Cardiac septum (tissue), 1 donor: ENCODE measurements at places on chromosomes 16 and 17. TPM values are rescaled to one million over a fixed set of nuclear protein-coding genes. Genes with fewer than 3 reads are reported as not detected.

GRCh38 chr16:54533856-54534490 is 247.4 kb upstream of the IRX3 start:
- DNase-seq, result no peak

- DNase-seq, result no peak
Measured at GRCh38 chr17:9436630-9437029, 139.0 kb downstream of the STX8 start.

GRCh38 chr16:1907226-1907860 is 10.9 kb downstream of the HS3ST6 start:
- DNase-seq, result no peak

GRCh38 chr17:64345689-64346376 is 44.8 kb downstream of the PECAM1 start:
- peak; percentile 74 for DNase-seq

GRCh38 chr16:55369151-55369550 is 45.1 kb downstream of the IRX6 start:
- no peak for DNase-seq

GRCh38 chr17:77718669-77718961 is 239.9 kb upstream of the TNRC6C start:
- DNase-seq, result no peak

The KRTAP4-3 gene
- total RNA-seq, result not detected

DNA sequence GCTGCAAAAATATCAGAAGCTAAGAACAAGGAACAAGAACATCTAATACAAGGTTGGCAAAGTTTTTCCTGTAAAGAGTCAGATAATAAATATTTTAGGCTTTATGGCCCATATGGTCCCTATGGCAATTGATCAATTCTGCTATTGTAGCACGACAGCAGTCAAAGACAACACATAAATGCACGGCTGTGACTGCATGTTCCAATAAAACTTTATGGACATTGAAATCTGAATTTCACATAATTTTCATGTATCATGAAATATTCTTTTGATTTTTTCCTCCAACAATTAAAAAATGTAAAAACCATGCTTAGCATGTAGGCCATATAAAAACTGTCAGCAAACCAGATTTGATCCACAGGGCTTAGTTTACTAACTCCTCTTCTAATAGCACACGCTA is 10.5 kb upstream of the RNF43 start:
- no peak for DNase-seq

- DNase-seq, result no peak
Measured at GRCh38 chr16:29915590-29916247, 10.3 kb downstream of the KCTD13 start.

The KRT20 gene
- not detected for total RNA-seq

DNA sequence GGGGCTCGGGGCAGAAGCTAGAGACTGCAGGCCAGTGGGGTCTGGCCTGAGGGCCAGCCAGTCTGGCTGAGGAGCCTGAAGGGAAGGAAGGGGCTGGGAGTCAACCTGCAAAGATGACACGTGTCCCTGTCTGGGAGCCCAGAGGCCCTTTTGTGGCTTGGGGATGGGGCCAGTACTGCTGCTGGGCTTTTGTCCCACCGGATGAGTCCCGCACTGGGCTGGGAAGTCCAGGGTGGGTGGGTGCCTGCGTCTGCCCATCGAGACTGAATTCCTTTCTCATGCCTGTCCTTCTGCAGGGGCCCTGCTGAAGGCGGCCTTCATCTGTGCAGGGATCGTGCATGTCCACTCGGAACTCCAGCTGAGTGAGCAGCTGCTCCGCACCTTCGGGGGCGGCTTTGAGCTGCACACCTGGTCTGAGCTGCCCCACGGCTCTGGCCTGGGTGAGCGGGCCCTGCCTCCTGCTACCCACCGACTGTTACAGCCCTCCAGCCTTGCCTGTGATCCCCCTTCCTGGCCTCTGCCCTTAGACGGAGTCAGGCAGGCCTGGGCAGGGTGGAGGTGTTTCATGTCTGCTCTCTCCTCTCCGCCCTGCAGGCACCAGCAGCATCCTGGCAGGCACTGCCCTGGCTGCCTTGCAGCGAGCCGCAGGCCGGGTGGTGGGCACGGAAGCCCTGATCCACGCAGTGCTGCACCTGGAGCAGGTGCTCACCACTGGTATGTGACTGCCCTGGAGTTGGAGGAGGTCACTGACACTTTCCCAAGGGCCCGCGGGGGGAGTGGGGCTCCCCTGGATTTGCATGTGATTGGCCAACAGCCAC is 20.9 kb downstream of the FCSK start:
- no peak for DNase-seq

- DNase-seq, result peak; percentile 36
Measured at GRCh38 chr16:23319861-23320615, 17.9 kb downstream of the SCNN1B start.

GRCh38 chr16:88602091-88602490 is 31.9 kb downstream of the ZC3H18 start:
- no peak for DNase-seq

DNA sequence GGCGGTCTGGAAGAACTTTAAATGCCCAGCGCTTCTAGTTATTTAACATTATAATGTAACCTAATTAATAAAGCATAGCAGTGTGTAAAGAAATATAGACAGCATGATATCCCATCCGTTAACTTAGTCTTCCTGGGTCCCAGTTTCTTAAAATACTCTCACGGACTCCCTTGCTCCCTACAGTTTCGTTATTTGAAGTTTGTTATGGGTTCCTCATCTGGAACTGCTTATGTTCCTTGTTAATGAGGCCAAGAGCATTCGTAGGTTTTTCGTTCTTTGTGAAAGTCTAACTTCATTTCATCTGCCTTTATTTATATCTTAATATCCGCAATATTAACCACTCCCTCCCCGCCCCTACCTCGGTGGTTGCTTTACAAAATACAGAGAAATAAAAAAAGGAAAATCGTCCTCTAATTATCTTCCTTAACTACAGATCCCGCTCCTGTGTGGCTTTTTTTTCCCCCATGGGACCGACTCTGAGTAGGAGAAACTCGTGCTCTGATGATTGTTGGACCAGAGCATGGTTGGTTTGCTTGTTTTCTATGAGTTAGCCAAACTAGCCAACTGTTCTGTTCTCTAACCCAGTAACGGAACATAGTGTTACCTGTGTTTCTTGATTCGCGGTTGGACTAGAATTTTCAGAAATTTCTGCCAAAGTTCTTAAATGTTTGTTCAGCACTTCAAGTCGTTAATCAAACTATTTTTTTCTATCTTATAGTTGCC is 863 bp downstream of the ADPRM start:
- DNase-seq, result no peak

GRCh38 chr16:86403085-86403484 is 107.2 kb upstream of the FOXF1 start:
- DNase-seq, result no peak

DNA sequence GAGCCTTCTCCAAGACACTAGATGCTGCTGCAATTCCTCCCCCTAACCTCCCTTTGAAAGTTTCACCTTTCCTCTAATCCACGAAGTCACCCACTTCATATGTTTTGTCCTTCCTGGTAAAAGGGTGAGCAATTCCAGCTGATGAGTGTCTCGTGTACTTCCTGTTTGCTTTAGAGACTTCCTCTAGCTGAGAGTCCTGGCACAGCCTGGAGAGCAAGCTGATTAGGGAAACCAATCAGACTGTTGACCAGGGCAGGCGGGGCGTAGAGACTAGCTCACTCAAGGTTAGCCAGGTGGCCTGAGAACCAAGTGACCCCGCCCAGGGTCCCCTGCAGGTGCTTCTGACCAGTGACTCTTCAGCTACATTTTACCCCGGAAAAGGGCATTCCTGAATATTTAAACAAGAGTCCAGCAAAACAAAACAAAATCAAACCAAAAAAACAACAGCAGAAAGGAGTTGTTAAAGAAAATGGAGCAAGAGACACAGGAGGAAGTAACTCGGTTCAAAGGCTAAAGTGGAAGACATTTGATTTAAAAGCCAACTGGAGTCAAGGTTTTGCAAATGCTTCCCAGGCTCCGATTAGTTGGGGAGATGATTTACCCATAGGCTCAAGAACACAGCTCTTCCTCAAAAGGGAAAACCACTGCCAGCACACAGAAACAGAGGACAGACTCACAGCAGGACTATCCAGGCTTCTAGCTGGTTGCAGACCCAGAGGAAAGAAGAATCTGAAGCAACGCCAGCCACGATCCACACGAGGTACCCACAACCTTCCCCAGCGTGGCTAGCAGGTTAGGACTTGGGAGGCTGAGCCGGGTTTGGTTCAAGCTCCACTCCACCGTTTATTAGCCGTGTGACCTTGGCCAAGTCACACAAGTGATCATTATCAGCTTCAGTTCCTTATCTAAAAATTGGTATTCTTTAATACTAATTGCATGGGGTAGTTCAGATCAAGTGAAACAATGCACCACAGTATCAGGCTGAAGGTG is 13.4 kb downstream of the HSPB9 start:
- peak; percentile 82 for DNase-seq

DNA sequence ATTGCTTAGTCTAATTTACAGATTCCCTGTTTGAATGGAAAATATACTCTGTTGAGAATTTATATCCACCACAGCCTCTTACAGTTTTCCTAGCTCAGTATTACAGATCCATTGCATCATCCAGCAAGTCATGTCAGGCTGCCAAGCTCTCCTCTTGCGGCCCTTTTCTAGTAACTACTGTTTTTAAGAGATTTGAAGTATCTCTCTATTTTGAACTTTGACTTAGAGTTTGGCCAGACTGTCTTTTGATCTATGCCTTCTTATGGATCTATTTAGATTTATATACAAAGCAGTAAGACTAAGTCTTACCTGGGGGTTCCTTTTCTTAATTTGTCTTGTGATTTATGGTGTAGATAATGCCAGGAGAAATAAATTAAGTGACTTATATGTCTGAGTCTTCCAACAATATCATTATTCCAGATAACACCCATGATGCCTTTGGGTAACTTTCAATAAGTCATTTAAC is 53.1 kb upstream of the ABCC11 start:
- no peak for DNase-seq

GRCh38 chr17:60390925-60391470 is 935 bp downstream of the USP32 start:
- DNase-seq, result no peak

GRCh38 chr16:50696575-50697420 is 3.4 kb downstream of the NOD2 start:
- peak; percentile 93 for DNase-seq

The TBC1D3K gene
- not detected for total RNA-seq

- no peak for DNase-seq
Measured at GRCh38 chr17:28335959-28336871, 654 bp downstream of the TNFAIP1 start.

The KPNB1 gene
- total RNA-seq, result 185 TPM

DNA sequence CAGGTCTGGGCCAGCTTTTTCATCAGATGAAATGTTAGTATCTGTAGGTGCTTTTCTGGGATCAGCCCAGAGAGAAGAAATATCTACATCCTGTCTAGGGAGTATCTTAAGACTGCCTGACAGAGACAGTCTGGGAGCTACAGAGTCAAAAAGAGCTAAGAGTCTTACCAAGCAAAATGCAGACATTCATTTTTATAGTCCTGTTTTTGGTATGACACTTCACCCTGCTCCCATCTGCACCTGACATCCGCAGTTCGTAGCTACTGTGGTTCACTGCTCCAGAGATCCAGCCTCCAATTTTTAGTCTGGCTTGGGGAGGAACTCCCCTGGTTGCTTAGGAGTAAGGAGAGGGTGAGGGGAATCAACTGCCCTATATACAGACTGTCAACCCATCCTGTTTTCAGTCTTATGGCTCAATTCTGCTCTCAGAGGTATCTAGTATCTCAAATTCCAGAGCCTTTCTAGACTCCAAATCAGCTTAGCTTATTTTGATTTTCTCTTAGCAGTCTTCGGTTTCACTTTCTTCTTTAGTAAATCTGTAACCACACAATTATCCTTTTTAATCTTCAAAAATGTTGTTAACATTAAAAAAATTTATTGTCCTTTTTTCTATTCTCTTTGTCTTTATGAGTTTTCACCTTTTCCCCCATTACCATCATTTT is 97.8 kb downstream of the TMEM100 start:
- DNase-seq, result no peak

DNA sequence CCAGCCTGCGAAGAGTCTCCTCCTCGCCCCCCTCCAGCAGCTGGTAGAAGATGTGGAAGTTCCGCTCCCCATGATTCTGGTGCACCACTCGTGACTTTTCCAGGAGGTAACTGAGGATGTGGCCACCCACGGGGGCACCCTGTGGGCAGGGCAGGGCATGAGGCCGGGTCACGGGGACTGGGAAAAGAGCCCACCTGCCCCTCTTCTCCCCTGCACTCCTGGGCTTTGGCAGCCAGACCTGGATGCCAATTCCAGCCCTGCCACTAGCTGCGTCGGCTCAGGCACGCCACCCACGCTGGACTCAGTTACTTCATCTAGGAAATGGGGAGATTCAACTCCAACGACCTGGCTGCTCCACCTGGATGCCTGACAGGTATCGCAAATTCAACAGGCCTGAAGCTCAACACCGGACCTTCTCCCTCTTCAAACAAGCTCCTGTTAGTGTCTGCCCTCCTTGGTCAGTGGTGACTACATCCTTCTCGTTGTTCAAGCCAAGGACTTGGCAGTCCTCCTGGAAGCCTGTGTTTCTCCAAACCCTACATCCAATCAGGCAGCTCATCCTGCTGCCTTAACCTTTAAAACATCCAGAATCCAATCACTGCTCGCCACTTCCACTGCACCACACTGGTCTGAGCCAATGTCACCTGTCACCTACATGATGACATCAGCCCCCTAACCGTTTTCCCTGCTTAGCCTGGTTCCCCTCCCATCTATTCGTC is 11.6 kb downstream of the MYO1C start:
- DNase-seq, result no peak

DNA sequence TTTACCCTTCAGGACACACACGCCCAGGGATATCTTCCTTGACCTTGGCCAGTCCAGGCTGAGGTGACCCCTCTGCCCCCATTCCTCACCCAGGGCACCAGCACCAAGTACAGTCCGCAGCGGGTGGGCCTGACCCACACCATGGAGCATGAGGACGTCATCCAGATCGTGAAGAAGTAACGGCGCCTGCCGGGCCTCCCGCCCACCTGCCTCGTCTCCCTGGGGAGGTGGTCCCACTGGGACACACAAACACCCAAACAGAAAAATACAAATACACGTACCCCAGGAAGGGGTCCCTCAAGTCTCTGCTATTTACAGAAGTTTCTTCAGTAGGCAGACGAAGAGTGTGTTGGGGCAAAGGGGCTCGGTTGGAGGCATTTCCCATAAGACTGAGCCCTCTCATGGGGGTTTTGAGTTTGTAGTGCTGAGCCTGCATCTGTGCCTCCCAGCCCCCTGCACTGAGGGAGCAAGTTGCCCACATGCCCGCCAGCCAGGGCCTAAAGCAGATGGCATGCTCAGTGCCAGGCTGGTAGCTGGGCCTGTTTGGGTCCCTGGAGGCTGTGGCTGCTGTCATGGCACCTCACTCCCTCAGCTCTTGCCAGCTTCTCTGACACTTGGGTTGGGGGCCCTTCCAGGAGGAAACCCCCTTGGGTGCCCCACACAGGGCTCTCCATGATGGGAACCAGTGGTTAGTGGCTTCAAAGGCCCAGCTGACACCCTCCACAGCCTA is 1.3 kb upstream of the MYO15A start:
- no peak for DNase-seq

The ZDHHC7 gene
- 43.7 TPM for total RNA-seq

- DNase-seq, result no peak
Measured at GRCh38 chr17:11551442-11551841, 46.8 kb upstream of the DNAH9 start.

The TERB1 gene
- not detected for total RNA-seq

The CCL5 gene
- 2.6 TPM for total RNA-seq

- peak; percentile 60 for DNase-seq
Measured at GRCh38 chr17:68441070-68441770, 16.1 kb downstream of the WIPI1 start.

The ZNF385C gene
- total RNA-seq, result 0.13 TPM

GRCh38 chr17:74466828-74467184 is 372 bp downstream of the CD300A start:
- no peak for DNase-seq
